M059J (cell line): ENCODE measurements at places on chromosomes 7 and 10. TPM values are rescaled to one million over a fixed set of nuclear protein-coding genes. Genes with fewer than 3 reads are reported as not detected.

The GJD4 gene
- total RNA-seq: not detected in 2 replicates

The ANLN gene
- 259 and 285 TPM in 2 replicates for total RNA-seq

The GRM3 gene
- not detected in 2 replicates for total RNA-seq

The GPR37 gene
- 3.8 and 6.2 TPM in 2 replicates for total RNA-seq

DNA sequence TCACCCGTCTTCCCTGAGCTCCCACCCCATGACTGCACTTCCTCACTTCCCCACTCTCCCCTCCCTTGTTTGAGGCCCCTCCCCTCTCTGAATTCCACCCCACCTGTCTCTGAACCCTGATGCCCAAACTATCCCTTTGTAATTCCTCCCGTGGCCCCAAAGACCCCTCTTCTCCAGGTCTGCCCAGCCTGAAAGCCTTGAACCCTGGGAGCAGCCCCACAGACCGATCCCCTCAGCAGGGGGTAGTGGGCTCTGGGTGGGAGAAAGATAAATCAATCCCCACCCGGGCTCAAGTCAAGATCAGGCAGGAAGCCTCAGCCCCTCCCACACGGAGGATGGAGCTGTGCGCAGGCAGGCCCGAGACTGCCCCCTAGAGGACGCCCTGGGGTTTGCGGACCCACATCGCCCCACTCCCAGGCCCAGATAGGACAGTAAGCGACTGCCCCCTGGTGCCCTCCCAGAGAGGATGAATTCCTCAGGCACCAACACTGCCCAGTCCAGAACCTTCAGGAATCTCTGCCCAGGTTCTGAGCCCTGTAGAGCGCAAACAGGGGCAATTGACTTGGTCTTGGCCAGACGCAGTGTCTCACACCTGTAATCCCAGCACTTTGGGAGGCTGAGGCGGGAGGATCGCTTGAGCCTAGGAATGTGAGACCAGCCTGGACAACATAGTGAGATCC lies 11.7 kb downstream of the HSPB1 start:
- DNase-seq: peak; percentile 89

- no peak for DNase-seq
Measured at GRCh38 chr10:77771450-77771849, 133.8 kb upstream of the KCNMA1 start.

DNA sequence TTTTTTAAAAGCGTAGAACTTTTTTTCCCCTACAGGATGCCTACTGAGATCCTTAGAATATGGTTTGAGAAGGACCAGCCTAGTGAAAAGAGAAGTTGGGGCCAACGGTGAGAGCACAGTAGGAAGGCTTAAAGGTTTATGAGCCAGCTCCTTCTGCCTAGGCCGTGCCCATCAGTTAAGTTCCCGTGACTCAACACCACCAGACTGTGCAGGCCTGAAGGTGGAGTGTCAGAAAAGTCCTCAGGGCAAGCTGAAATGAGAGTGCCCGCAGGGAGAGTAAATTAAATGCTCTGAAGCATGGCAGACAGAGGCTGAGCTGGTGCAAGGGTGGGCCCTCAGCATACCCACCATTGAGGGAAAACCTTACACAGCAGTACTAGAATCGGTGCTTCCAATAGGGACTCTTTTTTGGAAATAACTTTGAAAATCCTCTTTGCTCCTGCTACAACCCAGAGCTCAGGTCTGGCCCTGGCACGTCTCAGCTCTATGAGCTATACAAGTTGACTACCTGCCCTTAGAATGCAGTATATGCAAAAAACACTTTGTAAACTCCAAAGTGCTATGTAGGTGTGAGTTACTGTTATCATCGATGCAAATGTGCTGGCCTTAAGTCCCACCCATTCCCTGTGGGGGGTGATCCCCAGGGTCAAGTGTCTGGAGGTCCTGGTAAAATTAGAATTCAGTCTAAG lies 15.2 kb upstream of the C10orf67 start:
- DNase-seq: peak; percentile 38

- peak; percentile 98 for DNase-seq
Measured at GRCh38 chr7:104943502-104944343, 70.3 kb upstream of the KMT2E start.

DNA sequence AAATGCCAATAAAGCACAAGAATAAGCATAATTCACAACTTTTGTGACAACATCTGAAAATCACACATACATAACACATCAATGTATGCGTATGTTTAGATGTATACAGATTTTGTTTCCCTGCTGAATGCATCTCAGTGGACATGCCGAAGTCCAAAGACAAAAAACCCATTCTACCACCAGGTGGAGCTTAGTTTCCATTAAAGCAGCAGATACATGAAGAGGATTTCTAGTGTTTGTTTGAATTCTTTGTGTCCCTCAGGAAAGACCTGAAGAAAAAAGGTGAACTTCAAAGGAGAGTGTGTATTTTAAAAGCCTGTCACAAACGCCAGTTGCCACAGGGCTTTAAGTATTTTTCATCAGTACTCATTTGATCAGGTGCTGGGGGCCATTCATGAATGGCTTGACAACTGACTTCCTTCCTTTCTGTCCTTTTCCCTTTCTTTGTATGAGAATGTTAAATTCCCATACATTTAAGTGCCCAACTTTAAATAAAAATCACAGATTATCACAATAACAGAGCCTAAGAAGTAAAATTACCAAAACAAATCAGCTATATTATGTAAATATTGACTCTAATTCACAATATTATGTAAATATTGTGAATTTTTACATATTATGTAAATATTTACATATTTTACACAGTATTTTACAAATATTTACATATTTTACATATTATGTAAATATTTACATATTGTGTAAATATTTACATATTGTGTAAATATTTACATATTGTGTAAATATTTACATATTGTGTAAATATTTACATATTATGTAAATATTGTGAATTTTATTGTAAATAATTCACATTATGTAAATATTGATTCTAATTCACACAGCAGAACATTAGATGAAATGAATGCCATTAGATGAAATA lies 343.0 kb downstream of the CRPPA start:
- peak; percentile 69 for DNase-seq

GRCh38 chr10:89371987-89372386 lies 5.9 kb upstream of the IFIT1B start:
- DNase-seq: no peak
